ENCODE measurements at places on chromosomes 7 and 10.

DNA sequence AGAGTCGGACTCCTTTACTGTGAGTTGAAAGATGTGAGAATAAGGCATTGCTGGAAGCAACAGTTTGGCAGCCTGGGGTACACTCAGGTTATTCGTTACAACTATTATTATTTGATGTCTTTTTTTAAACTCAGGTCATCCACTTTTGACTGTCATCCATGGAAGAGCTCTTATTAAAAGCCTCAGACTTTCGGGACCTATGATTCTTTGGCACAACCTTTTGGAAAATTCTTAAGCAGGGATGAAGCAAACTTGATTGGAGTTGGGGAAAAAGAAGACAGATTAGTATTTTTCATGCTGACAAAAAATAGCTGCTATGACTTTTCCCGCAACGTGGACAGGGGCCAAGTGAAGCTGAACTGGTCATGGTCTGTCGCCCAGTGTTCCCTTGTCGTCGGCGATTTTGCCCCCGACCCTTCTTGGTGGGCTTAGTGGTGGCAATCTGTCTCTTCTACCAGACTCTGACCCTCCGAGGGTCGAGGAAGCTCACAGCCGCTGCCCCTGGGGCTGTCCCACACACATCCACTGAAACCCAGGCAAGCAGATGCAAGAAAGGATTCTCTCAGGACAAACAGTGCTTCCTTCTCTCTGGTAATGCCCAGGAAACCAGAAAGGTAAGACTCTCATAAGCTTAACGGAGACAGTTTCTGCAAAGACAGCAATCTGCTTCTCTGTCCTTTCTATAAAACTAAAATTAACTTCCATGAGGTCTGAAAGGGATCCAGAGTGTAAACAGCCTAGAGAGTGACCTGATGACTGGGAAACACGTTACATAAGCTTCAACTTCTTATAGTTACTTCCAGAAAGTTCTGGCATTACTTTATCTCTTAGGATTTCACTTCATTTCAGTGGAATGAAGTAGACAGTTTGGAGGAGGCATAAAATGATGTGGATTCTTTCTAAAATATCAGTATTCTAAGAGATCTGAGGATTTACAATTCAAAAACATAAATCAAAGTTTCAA lies 1.0 kb downstream of the CPED1 start:
- DNase-seq: no peak

DNA sequence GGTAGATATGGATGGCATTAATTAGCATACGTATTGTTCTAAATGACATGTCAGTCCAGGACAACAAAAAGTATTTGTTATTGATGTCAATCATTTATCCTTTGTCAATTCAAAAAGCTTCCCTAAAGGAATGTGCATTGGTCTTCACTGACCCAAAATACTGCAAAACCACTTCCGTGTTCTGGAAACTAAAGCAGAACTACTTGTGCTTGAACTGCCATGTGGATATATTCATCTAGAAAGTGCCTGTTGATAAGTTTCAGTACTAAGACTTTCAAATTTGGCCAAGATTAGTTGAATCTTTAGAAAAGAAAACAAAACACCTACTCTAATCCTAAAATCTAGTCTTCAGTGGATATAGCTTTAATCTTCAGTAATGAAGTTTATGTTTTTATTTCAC lies 242.1 kb upstream of the PPP1R3A start:
- no peak for DNase-seq

- DNase-seq: no peak
These were observed 39.4 kb downstream of the NIPSNAP2 start for GRCh38 chr7:56003749-56004148.

- no peak for DNase-seq
These were observed 242.3 kb upstream of the AOAH start for GRCh38 chr7:36966636-36967035.

DNA sequence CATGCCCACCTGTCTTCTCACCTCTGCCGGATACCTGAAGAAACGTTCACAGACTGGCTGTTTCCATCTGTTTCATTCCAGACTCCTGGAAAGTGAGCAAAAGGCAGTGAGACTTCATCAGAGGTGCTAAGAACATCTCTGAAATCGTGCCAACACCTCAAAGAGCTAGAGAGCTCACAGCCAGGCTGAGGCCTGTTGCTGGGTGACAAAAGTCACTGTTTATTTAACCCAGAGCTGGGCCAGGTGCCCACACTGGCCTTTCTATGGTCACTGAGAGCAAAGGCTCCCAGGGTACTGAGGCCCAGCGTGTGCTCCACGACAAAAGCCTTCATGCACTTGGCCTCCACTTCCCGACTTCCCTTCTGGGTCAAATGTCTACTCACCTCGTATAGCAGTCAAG lies 3.7 kb upstream of the NANOS1 start:
- no peak for DNase-seq

DNA sequence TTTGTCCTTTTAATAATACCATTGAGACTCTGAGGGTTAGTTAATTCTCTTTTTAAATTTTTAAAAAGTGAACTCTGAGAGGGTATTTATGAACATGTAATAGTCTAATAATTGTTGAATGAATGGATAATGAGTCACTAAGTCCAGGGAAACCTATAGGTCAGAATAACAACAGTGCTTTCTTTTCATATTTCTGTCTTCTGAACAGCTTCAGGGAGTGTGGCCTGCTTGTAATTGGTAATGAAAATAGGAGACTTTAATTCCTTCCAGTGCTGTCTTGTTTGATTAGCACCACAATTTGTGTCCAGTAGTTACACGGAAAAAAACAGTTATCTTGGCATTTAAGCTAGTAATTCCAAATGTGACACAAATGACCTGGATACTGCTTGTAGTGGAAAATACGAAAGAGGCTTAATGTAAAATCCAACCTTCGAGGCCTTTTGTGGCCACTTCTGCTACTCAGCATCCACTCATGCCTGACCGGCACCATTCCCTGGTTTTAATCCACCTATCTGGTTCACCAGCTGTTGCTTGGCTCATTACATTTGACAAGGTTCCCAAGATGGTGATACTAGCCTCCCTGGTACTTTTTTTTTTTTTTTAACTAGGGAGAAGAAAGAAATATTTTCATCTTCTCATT lies 149.3 kb upstream of the IMMP2L start:
- DNase-seq: no peak
